ENCODE measurements at places on chromosomes 4 and X.

DNA sequence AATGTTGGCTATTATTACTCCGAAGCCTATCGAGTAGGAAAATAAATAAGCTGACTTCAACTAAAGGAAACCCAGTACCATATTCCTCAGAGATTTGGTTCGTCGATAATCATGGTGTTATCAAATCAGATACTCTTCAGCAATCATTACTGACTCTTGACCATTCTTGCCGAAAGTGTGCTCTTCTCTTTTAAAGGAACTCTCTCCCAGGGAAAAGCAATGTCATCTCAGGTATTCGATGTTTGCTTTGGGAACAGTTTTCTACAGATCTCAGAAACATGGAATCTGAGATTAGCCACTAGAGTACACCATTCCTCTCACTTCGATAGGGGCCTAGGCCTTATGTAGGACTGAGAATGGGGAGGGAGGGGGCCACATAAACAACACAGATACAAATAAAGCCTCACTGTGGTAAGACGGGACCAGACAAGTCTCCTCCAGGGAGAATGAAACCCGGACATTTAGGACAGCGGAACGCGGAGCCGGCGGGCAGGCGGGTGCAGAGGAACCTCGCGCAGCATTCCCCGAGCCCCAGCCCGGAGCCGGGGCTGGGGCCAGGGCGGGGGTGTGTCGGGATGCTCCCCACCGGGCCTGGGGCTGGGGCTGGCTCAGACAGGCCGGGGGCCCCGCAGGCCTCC is 581 bp downstream of the DNAJB14 start:
- no peak for DNase-seq

DNA sequence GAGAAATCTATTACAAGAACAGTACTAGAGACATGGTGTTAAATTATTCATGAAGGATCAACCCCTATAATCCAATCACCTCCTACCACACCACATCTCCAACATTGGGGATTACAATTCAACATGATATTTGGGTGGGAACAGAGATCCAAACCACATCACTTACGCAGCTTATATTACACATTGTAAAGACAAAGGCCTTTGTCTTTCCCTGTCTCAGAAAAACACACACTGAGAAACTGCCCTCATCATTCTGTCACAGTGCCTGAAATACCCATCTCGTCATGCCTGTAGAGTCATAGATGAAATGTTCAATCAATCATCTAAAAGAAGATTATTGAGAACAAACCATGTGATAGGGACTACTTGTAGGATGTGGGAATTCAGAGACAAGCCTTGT is 558.8 kb upstream of the GRIA3 start:
- no peak for DNase-seq

GRCh38 chr4:3346146-3346545 is 53.3 kb downstream of the RGS12 start:
- no peak for DNase-seq

GRCh38 chrX:74389016-74389722 is 32.1 kb upstream of the SLC16A2 start:
- DNase-seq, result no peak

DNA sequence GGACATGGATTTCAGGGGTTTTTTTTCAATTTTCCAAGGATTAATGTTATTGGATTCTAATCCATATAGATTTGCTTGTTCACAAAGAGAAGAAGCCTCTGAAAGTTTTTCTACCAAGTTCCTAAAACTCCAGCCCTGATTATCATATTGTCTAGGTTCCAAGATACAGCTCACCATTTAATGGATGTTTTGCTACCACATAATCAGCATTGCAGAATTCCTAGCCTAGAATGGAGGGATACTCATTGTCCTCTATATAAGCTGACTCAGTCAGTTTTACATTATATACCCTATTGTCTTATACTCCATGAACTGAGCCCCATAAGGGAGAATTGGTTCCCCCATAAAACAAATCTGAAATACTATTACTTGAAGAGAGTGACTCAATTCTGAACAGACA is 664.7 kb upstream of the FAM241A start:
- DNase-seq, result no peak

DNA sequence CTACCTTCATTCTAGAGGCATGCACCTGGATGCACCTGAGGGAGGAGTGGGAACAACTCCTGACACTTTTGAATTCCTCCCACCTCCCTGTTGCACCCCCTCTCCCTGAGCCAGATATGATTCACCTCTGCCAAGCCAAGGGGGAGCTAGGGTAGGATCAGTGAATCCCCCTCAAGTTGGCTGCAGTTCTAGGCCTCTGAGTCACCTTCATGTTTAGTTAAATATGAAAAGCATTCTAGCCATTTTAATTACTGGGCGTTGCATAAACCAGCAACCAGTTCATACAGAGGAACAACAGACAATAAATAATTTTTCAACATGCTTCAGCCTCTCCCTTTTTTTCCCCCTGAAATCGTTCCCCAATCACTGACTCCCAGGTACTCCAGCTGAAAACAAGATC is 1440.2 kb downstream of the ADGRL3 start:
- DNase-seq, result no peak

GRCh38 chr4:102759831-102760644 is 730 bp downstream of the MANBA start:
- no peak for DNase-seq

- DNase-seq, result peak; percentile 9
Observed at GRCh38 chrX:39477762-39478120, 620.0 kb downstream of the BCOR start.

DNA sequence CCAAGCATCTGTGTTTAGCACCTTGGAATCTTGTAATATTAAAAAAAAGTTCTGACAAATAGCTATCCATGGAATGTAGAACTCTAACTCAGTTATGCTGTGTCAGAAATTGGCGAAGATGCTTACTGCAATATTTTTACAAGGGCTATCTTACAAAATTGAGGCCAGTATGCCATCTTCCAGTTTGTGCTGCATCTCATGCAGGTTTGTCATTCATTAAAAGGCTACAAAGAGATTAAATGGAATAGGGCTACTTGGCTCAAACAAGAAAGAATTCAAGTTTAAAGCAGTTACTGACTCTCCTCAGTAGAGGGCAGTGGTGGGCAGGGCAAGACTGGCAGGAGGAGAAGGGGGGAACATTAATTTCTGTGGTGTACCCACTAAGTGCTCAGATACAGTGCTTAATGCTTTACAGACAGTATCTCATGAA is 66.5 kb downstream of the SHROOM4 start:
- no peak for DNase-seq

GRCh38 chrX:31245714-31246113 is 173.9 kb upstream of the FTHL17 start:
- no peak for DNase-seq

GRCh38 chr4:124650614-124651013 is 61.9 kb downstream of the ANKRD50 start:
- DNase-seq, result no peak

- no peak for DNase-seq
Observed at GRCh38 chr4:147289181-147289580, 191.7 kb upstream of the EDNRA start.

- DNase-seq, result no peak
Observed at GRCh38 chrX:18701621-18702361, 5.7 kb upstream of the PPEF1 start.

DNA sequence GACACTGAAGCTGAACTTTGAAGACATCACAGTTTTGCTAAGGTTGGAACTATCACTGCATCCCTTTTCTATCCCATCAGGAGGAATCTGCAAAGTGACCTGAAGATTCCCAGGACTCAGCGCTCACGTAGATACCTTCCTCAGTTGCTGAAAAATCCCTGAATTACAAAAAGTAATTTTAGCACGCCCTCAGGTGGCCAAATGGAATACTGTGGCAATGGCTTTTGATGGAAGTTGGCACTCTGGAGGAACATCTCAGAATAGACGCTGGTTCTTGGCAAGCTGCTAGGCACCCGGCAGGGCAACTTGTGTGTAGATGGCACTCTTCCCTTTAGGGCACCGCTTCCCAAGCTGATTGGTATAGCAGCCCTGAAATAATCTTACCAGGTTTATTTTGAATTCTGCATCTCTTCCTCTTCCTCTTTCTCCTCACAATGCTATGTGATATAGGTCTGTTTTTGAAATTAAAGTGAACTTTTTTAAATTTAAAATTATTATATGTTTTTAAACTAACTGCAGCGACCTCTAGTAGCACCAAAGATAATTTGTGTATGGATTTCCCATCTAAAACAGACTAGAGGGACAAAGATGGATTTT is 16.3 kb upstream of the ESX1 start:
- DNase-seq, result no peak

DNA sequence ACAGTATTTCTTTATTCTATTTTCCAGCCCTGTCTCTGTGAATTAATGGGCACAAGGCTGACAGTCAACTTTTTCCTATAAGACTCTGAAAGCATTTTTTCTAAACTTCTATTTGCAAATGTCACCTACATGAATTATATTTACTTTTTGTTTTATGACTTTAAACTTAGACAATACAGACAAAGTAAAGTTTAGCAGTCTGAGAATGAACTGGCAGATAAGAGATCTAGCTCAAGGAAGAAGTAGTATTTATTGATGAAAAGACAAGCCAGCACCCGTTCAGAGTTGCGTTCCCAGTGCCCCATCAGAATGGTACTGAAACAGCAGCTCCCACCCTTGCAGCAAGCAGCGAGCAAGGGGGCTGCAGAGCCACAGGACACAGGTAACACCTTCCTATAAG is 148.5 kb downstream of the FAM13A start:
- no peak for DNase-seq

- DNase-seq, result no peak
Observed at GRCh38 chrX:108091878-108092291, 307 bp downstream of the ATG4A start.

DNA sequence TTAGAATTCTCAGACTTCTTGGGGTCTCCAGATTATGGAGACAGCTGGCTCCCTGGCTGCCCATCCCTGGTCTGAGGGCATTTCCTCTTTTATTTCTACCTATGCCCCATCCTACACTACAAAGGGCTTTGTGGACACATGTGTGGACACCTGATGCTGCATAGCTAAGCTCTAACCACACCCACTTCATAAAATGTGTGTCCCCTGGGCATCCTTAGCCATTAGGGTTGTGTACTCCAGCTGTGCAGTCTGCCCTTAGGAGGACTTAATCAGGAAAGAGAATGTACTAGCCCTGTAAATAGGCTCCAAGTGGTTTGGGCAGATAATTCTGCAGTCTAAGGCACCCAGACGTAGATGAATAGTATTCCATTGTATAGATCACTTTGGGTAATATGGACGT is 47.0 kb downstream of the COQ2 start:
- no peak for DNase-seq

GRCh38 chr4:179605196-179605595 is 2163.0 kb upstream of the AGA start:
- DNase-seq, result no peak

DNA sequence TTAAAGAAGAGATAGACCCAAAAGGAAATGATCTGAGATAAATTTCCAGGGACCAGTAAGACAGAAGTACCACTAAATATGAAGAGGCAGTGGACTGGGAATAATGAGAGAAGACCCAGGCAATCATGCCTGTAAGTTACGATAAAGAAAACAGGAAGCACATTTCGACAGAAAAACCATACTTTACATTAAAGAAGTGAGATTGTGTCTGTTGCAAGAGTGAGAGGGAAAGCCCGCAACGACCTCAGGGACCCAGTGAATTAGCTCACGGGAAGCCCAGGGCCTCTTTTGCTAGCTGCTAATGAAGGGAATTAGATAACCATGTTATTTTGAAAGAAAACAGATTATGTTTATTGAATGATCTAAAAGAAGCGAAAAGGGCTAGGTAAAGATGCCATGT is 28.9 kb upstream of the ACSL1 start:
- no peak for DNase-seq

- DNase-seq, result no peak
Observed at GRCh38 chrX:48971249-48972219, at the start of gene KCND1. Gene KCND1 (minus strand): TSS chrX:48971844. CDS start chrX:48970271, 1,573 bp downstream.

DNA sequence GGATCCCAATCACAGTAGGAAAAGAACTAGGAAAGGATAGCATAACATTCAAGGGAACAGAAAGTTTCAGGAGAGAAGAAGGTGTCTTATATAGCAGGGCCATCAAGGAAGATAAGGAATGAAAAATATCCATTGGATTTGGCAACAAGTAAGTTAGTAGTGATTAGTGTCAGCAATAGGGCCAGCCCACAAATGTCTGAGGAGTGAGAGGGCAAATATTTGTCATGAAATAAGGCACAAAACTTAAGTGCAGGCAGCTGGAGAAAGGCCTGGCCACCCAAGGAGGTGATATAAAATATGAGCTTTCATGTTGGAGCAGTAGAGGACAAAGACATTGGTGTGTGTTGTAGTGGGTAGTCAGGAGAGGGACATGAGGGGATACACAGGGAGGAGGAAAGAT is 132.1 kb downstream of the COL4A6 start:
- no peak for DNase-seq

DNA sequence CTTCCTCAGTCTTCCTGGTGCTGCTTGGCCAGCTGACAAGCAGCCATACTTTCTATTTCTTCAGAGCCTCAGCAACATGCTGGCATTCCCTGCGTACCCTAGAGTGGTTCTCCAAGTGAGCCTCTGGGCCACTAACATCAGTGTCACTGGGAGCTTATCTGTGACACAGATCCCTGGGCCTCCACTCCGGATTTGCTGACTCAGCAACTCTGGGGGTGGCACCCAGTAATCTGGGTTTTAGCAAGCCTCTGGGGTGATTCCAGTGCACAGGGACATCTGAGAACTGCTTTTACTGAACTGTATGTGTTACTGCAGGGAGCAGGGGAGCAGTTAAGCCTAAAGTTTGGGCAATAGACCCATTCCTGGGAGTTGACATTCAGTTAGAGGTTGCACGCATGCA is 28.2 kb upstream of the HMGB3 start:
- DNase-seq, result no peak
